Left ventricle myocardium inferior (tissue), 1 donor: ENCODE measurements at places on chromosomes 16 and 17.
A peak's percentile ranks its signal among the peaks of the same experiment; 100 is the strongest.

DNA sequence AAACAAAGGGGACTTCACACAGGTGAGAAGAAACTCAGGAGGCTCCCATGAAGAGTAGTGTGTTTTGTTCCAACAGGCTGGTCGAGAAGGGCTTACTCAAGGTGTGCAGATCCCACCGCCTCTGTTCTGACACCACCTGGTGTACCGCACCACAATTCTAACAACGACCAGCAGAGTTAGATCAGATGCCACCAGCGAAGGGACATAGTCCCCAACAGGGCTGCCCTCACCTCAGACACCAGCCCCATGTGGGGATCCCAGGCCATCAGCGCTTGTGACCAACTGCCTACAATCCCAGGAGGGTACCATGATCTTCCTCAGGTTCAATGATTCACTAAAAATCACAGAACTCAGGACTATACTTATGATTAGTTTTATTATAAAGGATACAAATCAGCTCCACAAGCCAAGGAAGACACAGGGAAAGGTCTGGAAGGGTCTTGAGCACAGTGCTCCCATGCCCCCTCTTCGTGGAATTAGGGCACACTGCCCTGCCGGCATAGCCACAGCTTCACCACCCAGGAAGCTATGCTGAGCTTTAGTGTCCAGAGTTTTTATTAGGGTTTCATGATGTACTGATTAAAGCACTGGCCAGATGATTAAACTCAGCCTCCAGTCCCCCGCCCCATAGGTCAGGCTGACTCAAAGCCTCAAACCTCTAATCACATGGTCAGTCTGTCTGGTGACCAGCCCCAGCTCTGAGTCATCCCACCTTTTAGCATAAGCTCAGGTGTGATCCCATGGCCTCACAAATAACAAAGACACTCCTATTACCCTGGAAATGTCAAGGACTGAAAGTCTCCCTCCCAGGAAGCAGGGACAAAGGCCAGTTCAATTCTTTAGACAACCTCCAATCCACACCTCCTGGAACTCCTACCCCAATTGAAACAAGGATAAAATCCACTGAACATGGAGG, 26.0 kb downstream of the TRIM25 start:
- no peak for DNase-seq
- H3K4me1 ChIP-seq: no peaks in the 10 kb centered on the region
- H3K36me3 ChIP-seq: peaks cover 62% of the 10 kb centered on the region
- no peak overlapping the region for H3K27ac ChIP-seq

DNA sequence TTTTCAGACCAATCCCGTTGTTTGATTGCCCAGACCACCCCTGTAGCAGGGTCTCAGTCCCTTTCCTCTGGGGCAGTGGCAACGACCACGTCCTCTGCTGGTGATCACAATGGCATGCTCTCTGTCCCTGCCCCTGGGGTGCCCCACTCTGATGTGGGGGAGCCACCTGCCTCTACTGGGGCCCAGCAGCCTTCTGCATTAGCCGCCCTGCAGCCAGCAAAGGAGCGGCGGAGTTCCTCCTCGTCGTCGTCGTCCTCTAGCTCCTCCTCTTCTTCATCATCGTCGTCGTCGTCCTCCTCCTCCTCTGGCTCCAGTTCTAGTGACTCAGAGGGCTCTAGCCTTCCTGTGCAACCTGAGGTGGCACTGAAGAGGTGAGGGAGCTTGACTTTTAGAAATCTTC, 9.2 kb downstream of the ELOB start:
- H3K36me3 ChIP-seq: peaks cover 100% of the 10 kb centered on the region
- H3K27ac ChIP-seq: peak overlapping the region; percentile 38
- peaks cover 48% of the 10 kb centered on the region for H3K4me1 ChIP-seq

- no peak overlapping the region for H3K4me3 ChIP-seq
- no peaks in the 10 kb centered on the region for H3K4me1 ChIP-seq
- no peaks in the 10 kb centered on the region for H3K36me3 ChIP-seq
- DNase-seq: no peak
These were observed 382.2 kb upstream of the CDH5 start for GRCh38 chr16:65984296-65984695.

GRCh38 chr16:27102701-27103575, 36.2 kb downstream of the C16orf82 start:
- no peak overlapping the region for H3K4me3 ChIP-seq
- no peaks in the 10 kb centered on the region for H3K36me3 ChIP-seq
- H3K27ac ChIP-seq: no peak overlapping the region
- no peaks in the 10 kb centered on the region for H3K4me1 ChIP-seq
- DNase-seq: no peak
- peaks cover 11% of the 10 kb centered on the region for H3K27me3 ChIP-seq

- peak overlapping the region; percentile 67 for H3K27ac ChIP-seq
- H3K4me3 ChIP-seq: peak overlapping the region; percentile 24
- H3K36me3 ChIP-seq: no peaks in the 10 kb centered on the region
- H3K27me3 ChIP-seq: peaks cover 32% of the 10 kb centered on the region
These were observed 8.6 kb upstream of the TSPOAP1 start for GRCh38 chr17:58337210-58337599.

DNA sequence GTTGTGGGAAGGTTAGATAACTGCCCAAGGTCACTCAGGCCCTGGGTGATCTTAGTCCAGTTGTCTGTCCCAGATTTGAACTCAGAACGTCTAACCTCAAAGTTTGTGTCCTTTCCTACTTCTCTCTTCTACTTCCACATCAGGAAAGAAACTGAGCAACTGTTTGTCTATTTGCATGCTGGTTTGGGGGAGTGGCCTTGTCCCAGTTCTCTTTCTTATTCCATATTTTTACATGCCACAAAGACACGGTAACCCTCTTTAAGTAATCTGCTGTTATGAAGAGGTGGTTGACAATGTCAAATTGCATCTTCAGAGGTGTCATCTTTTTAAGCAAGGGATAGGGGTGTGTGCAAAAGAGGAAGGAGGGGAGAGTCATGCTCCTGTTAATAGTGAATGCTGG, 432.5 kb downstream of the HS3ST3B1 start:
- H3K36me3 ChIP-seq: no peaks in the 10 kb centered on the region
- peaks cover 21% of the 10 kb centered on the region for H3K27me3 ChIP-seq
- no peak overlapping the region for H3K27ac ChIP-seq

DNA sequence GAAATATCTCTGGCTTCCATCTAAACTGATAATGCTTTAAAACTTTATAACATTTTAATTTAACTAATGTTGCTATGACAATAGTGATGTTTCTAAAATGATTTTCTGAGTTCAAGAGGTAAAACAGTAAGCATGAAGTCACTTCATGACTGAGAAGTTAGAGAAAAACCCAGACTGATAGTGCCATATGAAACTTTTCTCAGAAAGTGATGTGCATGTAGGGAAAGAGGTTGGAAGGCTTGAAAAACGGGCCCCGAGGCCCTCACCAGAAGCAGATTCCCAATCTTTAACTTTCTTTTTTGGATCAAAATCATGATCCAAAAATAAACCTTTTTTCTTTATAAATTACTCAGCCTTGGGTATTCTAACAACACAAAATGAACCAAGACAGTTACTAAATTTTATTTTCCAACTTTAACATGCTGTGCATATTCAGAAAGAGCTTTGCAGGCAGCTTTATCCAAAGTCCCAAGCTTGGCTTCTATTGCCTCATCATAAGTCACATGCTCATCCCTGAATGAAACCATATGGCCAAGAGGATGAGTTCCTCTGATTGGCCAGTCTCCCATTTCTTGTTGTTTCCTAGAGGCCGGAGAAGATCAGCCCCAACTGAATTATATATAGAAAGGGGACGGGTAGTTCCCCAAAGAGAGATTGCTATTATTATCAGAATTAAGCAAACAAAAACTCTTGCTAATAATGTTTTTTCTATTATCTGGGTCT, 357.6 kb upstream of the SALL1 start:
- DNase-seq: no peak
- H3K27me3 ChIP-seq: no peaks in the 10 kb centered on the region
- no peak overlapping the region for H3K4me3 ChIP-seq
- no peaks in the 10 kb centered on the region for H3K36me3 ChIP-seq

DNA sequence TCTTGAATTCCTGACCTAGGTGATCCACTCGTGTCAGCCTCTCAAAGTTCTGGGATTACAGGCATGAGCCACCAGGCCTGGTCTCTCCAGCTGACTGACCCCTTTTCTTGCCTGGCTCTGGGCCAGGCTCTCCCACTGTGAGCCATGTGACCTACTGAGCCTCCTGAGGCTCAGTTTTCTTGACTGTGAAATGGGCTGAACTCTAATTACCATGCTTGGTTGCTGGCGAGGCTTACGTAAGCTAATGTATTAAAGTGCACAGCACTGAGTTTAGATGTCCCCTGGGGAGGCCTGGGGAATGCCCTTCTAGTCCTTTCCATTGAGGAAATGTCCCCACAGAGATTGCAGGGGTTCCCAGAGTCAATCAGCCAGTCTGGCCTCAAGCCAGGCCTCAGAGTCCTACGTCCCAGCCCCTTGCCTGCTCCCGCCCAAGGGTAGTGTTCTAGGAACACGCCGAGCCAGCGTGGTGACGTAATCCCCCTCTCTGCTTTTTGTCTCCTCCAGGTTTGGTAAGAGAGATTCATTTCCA, 45.8 kb upstream of the LGALS9 start:
- H3K27ac ChIP-seq: no peak overlapping the region
- no peak overlapping the region for H3K4me3 ChIP-seq
- no peaks in the 10 kb centered on the region for H3K4me1 ChIP-seq
- DNase-seq: no peak
- no peaks in the 10 kb centered on the region for H3K27me3 ChIP-seq
